NT2/D1 (cell line): ENCODE measurements at places on chromosomes 3 and 15.

DNA sequence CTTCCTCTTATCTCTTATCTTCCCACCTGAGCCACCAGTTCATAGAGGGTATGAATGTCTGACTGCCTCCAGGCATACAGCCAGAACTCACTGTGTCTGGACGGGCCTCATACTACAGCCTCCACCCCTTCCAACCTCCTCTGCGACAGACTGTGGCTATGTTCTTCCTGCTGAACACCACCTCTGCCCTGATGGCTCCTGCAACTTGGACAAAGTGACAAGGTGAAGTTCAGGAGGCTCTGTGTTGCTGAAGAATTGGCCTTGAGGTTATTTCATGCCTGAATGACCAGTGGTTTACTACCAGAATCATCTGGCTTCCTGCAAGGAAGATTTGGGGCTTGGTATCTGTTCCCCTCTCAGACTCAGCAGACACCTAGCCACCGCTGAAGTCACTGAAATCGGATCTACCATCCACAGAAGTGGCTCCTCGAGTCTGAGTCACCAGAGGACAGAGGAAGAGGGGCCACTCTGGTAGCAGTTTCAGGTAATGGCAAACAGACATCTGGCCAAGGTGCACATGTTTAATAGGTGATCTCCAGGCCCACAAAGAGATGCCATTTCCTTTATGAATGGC is 14.2 kb upstream of the ULK3 start:
- no peak for DNase-seq

GRCh38 chr3:74636981-74637380 is 22.5 kb upstream of the CNTN3 start:
- no peak for DNase-seq

DNA sequence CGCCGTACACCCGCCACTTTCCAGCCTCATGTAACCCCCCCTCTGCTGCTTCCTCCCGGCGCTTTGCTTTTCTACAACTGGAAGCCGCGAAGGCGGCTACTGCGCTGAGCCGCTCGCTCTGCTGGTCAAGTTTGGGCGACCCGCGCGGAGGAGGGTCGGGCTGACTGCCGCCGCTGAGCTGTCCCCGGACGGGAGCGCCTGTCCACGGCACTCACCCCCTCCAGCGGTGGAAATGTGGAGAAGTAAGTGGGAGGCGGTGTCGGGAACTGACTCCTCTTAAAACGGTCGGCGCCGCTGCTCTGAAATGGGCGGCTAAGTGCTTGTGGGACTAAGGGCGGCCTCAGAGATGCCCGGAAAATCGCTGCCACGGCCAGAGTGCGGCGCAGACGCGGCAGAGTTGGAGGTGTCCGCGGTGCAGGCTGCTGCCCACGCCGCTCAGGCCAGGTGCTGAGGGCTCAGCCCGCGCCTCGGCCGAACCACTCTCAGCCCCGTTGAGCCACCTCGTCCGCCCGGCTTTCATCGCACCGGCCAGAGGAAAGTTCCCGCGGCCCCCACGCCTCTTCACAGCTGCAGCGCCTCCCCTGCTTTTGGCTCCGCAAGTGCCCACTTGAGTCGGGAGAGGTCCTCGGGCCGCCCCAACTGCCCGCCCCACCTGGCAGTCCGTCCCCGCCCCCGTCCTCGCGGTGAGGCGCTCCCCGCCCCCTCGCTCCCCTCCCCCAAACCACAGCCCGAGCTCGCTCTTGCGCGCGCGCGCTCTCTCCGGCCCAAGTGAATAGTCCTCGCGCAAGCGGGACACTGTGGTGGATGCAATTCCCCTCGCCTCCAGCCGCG is at the start of gene EPHA6:
Gene EPHA6 (plus strand): TSS at position 775 of the 831 bp plus-strand sequence.
- DNase-seq, result peak; percentile 40

DNA sequence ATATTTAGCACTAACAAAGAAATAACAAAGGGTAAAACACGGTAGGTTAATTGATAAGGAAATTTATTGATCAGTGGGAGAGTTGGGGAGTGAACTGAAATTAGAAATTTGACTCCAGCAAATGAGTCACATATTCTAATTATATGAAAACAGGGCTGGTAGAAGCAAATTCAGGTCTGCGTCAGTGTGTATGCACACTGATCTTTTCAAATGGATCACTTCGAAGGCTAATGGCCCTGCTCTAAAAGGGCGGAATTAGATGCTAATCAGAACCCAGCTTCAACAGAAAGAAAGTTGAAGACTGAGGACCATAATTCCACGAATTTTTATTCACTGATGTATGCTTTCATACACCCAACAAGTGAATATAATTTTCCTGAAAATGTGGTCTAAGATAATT is 762.4 kb upstream of the DPPA4 start:
- DNase-seq, result no peak

GRCh38 chr3:13204177-13204581 is 130.9 kb upstream of the IQSEC1 start:
- DNase-seq, result no peak

- no peak for DNase-seq
These were observed 15.5 kb upstream of the GATM start for GRCh38 chr15:45393851-45394250.

- no peak for DNase-seq
These were observed 50.8 kb downstream of the GPR176 start for GRCh38 chr15:39869254-39869653.

DNA sequence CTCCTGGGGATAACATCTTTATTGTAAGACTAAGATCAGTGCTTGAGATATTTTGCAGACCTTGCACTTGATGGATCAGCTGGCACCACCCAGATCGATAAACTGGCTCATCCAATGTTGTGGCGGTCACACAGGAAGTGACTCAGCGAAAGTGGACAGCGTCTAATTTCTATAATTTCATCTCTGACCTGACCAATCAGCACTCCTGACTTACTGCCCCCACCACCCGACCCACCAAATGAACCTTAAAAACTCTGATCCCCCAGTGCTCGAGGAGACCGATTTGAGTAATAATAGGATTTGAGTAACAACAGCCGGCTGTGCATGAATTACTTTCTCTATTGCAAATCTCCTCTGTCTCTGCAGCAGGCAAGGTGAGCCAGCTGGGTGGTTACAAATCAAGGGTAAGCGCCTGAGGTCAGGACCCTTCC is 62.7 kb upstream of the RNU6-1 start:
- DNase-seq, result no peak

GRCh38 chr15:43889042-43889441 is 62.2 kb downstream of the WDR76 start:
- DNase-seq, result no peak

DNA sequence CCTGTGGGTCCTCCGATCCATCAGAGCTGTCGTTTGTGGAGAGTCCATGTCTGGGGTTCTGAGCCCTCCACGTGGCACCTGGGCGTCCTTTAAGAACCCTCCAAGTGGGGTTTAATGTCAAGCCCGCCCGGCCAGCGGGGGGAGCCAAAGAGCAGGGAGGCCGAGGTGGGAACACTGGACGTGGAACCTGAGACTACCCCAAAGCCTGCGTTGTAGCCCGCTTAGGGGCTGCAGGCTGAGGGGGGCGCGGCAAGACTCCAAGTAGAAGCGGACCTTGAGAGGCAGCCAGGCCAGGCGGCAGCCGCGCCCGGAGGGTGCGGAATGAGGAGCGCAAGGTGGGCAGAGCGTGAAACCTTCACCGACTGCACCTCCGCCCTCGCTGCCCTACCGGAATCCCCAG is 126.2 kb upstream of the ATP10A start:
- DNase-seq, result no peak

DNA sequence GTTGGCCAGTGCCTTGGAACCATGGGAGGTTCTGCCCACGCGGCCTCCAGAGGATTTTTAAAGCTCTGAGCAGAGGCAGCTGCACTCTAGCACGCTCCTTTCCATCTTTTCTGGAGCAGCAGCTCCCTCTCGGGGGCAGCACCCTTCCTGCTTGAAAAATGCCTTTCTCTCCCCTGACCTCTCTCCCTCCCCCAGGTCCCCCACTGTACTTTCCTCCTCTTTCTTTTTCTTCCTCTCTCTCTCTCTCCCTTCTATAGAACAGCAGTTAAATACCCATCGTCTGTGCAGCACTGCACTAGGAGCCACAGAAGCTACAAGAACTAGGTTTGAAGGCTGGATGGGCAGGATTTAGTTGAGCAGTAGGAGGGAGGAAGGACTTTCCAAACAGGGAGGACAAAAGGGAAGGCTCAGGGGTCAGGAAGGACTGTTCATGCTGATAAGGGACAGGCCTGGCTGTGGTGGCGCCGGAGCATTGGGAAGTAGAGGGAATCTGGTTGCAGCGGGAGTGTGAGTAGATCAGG is 4.4 kb downstream of the ALPK3 start:
- DNase-seq, result no peak

DNA sequence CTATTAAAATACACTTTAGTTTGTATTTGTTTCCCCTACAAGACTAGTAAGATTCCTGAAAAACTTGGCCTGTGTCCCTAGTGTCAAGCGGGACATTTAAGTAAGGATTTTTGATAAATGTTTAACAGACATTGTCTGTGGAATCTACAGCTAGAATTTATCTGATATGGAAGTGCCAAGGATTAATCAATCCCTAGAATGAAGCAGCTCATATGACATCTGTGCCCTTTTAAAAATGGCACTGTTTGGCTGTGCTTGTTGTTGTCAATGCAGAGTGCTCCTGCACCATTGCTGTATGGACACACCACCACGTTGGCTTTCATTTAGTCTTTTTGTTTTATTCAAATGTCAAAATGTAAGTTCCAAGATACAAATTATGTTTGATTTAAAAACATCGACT is 14.3 kb upstream of the PDCD7 start:
- no peak for DNase-seq
